ENCODE measurements at places on chromosomes 6 and 20. TPM values are rescaled to one million over a fixed set of nuclear protein-coding genes. Genes with fewer than 3 reads are reported as not detected.

HCRTR2 gene
- not detected for total RNA-seq

VEGFA gene
- total RNA-seq, result 175 TPM

- DNase-seq, result no peak
- H3K4me1 ChIP-seq, result no peaks in the 10 kb centered on the region
- H3K27ac ChIP-seq, result no peak overlapping the region
- H3K4me3 ChIP-seq, result no peak overlapping the region
These were observed 674.5 kb downstream of the PRKN start for GRCh38 chr6:162053084-162053483.

- DNase-seq, result no peak
- H3K27me3 ChIP-seq, result no peaks in the 10 kb centered on the region
- no peak overlapping the region for H3K4me3 ChIP-seq
- peak overlapping the region; percentile 89 for H3K27ac ChIP-seq
These were observed 69.8 kb downstream of the ZHX3 start for GRCh38 chr20:41247523-41248367.

DNA sequence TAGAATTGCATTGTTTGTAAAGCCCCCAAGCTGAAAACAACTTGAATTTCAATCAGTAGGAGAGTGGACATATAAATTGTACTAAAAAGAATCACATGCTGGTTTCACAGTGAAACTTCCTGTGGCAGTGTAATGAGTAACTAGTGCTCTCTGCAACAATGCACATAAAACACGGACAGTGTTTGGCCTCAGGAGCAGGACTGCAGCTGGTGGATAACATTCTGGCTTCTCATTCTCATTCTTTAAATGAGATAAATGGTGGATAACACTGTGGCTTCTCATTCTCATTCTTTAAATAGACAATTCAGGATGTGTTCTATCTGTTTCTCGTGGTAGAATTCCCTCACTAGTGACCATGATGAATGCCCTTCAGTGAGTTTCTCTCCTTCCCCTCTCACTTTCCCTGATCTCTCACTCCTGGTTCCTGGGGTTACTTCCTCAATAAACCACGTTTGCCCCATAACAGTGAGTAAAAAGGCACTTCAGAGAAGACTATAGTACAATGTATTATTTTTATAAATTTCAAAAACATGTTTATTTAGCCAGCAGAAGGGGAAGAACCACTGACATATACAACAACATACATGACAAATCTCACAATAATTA, 59.9 kb downstream of the SLC22A2 start:
- H3K27ac ChIP-seq, result no peak overlapping the region
- H3K36me3 ChIP-seq, result no peaks in the 10 kb centered on the region
- H3K4me3 ChIP-seq, result no peak overlapping the region

DNA sequence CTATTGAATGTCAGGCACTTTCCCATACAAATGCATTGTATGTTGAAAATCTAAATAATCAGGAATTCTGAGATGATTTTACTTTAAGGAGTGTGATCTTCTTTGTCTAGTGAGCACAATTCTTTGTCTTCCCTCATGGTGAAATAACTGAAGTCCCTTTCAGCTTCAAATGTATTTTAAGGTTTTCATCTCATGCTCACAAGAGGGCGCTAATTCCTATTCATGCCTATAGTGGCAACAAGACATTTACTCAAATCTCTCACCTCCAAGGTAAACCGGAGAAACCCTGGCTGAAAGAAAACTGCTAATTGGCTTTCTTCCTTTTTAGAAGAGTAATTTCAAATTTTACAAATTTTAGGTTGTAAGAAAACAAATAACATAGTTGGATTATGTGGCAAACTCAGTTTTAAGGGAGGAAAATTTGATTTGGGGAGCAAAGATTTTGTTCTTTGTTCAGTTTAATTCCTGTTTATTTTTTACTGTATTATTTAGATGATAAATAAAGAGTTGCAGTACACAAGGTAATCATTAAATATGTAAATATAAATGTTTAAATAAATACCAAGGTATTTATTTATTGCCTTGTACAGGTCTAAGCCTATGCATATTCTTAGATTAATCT, 69.1 kb downstream of the SLC35F1 start:
- H3K27me3 ChIP-seq, result no peaks in the 10 kb centered on the region
- H3K27ac ChIP-seq, result no peak overlapping the region
- H3K4me1 ChIP-seq, result no peaks in the 10 kb centered on the region
- no peaks in the 10 kb centered on the region for H3K36me3 ChIP-seq
- no peak for DNase-seq

Measured in tibial nerve (tissue), 4 donors.